Activated naive CD4-positive, alpha-beta T cell treated with anti-CD3 and anti-CD28 coated beads, Interleukin-2, amount 10 ng/mL, durations not matched to agents 7 days and 5 days (primary cell): ENCODE measurements at places on chromosomes 12 and 14.
A peak's percentile ranks its signal among the peaks of the same experiment; 100 is the strongest.

- no peak for DNase-seq
These were observed 22.0 kb downstream of the PYROXD1 start for GRCh38 chr12:21459474-21459873.

GRCh38 chr12:122862872-122863701, 27.8 kb downstream of the HIP1R start:
- DNase-seq = no peak

- DNase-seq = no peak
These were observed 516 bp upstream of the LGALS3 start for GRCh38 chr14:55128386-55129085.

- no peak for DNase-seq
These were observed 13.9 kb upstream of the ATP2A2 start for GRCh38 chr12:110266980-110267620.

- DNase-seq = peak; percentile 81
These were observed 186.7 kb downstream of the EFCAB11 start for GRCh38 chr14:89767861-89768268.

DNA sequence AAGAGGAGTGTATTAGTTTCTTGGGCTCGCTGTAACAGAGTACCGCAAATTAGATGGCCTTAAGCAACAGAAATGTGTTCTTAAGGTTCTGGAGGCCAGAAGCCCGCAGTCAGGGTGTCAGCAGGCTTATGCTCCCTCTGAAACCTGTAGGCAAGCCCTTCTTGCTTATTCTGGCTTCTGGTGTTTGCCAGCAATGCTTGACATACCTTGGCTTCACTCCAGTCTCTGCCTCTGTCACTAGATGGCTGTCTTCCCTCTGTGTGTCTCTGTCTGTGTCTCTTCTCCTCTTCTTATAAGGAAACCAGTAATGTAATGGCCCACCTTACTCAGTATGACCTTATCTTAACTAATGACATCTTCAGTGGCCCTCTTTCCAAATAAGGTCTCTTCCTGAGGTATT, 85.1 kb downstream of the DERA start:
- DNase-seq = no peak

DNA sequence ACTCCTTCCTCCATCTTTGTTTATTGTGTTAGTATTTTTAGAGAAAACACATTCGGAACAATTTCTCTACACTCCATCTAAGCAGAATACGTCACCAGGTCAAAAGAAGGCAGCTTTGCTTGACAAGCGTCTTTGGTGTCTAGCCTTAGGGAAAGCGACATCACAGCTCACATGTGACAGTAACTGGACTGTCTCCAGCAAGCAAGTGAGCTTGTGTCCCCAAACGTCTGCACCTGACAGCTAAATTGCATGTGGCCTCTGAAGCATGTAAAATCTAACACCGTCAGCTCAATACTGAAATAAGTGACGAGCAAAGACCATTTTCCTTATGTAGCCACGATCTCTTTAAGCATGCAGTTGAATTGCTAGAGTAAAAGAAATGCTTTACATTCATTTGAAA, 509.8 kb downstream of the GLT1D1 start:
- no peak for DNase-seq

DNA sequence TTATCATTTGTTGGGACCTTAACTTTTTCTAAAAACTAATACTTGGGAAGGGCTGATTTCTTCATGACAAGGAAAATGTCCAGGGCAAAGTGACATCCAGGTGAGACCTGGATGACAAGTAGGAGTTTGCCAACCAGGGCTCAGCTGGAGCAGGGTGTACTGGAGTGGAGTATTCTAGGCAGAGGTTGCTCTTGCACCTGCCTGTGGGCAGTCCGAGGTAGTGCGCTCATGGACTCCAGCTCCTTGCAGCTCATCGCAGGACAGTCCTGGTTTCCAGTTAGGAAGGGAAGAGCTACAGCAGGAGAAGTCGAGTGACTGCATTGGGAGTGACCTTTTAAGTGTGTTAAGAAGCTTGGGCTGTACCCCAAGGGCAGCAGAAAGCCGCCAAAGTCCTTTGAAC, 175.9 kb downstream of the PELI2 start:
- DNase-seq = no peak

DNA sequence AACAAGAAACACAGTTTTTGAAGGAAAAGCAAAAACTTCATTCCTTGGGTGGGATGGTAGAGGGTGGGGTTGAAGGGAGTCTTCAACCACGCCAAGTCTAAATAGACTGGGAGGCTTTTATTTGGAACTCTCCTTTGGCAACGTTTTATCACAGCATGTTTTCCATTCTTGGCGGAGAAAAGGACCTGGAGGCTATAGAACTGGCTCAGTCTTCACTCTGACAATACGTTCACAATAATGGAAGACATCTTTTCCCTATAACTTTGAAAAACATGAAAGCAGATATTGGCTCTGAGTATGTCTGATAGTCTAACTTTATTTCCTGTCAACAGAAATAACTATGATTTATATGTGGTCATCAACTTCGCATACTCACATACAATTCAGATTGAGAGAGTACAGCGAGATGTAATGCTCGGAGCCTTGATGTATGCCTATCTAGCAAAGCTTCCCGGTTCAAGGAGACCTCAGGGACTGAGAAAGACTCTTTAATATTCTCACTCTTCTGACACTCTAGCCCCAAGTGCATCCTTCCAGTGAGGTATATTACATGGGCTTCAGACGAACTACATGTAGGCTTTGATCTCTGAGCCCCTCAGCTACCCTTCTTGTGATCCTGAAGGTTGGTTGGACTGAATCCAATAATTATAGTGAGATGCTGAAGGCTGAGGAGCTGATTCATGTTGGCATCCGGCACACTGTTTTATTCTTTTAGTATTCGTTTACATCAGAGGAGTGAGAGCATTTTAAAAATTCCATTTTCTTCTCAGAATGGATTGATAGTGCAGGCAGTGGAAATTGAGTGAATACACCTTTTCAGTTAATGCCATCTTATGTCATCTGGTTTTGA, 14.0 kb downstream of the TMEM30B start:
- DNase-seq = no peak

DNA sequence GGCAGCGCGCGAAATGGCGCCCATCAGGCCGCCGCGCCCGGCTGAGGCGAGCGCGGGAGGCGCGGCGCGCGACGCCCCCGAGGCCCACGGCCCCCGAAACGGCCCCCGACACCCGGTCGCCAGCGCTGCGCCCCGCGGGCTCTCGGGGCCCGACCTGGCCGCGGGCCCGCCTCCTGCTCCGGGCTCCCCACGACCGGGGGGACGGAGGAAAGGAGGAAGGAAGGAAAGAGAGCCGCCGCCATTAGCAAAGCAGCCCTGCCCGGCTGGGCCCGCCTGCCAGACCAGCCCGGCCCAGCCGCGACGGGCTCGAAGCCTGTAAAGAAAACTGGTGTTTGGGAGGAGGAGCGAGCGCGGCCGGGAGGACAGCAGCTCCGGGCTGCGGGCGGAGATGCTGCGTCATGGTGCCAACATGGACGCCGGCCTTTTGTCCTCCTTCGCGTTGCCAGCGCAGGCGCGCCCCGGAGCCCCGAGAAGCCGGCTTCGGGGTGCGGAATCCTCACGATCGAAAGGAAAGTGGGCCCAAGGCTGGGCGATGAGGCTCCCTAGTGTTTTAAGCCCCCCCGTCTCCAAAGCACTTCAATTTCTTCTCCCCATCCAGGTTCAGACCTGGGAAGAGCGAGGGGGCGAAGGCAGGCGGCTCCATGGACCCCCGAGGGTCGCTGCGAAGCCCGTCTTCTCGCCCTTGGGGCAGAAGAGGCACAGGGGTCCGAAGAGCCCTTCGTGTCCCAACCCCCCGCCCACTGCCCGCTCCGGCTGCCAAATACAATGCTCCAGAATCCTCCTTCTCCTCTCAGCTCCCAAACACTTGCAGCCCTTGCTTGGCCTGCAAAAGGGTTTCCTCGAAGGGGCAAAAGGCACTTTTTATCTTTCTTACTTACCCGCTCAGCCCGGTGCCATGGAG, 2.9 kb upstream of the SETD1B start:
- peak; percentile 81 for DNase-seq

DNA sequence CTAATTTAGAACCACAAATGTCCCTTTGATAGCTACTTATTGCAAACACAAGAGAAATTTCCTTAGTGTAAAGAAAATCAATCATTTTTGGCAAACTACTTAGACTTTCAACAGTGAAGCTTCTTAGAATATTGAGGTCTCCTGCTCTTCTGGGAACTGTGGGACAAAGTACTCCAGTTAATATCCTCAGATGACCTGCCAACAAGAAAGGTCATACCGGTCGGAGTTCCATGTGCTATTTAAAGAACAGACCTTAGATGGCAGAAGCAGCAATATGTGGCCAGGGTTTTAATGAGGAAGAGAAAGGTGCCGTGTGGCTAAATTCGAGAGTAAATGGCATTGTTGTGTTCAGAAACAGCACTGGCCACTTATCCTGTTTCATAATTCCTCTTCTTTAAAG, 114.7 kb upstream of the AMIGO2 start:
- DNase-seq = no peak

DNA sequence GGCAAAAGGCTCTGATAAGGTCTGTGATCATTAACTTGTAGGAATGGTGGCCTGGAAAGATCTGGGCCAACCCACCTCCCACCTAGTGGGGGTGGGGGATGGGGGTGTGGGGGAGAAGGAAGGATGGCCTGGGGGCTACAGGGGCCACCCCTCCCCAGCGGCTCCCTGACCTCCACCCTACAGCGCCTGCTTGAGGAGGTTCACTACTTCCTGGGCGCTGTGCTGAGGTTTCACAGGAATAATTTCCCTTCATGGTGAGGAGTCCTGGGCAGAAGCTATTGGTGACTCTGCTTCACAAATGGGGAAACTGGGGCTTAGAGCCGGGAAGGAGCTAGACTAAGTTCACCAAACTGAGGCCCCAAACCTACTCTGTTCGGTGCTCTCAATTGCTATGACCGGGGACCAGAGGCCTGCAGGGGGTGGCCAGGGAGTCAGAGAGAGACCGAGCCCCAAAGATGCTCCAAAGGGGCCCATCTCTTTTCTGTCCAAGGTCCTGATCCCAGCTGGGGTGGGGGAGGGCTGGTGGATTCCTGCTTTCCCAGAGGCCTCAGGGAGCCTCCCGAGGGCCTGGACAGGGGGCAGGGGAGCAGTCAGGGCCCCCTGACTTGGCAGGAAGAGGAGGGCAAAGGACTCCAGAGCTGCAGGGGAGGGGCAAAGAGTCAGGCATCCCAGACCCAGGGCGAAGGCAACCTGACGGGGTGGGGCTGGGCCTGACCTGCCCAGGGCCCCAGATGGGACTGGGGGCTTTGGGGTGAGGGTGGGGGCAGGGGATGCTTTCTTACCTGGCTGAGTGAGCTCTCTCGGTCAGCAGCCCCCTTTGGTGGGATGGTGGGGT, 1.7 kb downstream of the HNF1A start:
- no peak for DNase-seq

DNA sequence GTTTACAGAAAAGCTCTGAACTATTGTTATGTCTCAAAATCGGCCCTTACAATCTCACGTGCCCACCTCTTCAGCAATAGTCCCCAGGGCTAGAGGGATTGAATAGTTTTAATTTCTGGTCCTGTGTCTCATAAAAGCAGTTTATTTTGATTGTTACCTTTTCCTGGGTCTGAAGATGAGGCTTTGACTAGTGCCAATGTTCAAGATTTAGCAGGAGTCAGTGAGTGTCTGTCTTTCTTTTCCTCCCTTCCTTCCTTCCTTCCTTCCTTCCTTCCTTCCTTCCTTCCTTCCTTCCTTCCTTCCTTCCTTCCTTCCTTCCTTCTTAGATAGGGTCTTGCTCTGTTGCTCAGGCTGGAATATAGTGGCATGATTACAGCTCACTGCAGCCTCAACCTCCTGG, 24.7 kb upstream of the SOCS2 start:
- no peak for DNase-seq

DNA sequence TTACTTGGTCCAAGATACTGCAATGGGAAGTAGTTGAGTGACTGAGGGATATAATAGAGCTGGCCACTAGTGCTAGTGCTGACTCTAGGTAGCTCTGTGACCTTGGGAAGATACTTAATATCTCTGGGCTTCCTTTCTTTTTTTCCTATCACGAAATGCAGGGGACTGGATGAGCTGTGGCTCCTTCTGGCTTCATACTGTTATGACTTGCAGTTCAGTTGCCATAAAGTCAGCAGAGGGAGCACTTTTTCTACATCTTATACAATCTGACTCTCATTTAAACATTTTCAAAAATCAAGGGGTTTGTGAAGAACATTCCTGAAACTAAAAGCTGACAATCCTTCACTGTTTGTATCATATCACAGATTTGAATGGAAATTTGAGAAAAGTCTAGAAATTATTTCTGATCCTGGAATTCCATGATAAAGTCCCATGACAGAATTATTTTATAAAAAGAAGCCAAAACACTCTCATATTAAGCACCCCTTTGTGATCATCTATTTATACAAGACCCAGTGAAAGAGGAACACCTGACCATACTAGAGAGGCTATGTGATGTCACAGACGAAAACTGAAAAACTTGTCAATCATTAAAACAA, 5.3 kb downstream of the BHLHE41 start:
- DNase-seq = no peak

DNA sequence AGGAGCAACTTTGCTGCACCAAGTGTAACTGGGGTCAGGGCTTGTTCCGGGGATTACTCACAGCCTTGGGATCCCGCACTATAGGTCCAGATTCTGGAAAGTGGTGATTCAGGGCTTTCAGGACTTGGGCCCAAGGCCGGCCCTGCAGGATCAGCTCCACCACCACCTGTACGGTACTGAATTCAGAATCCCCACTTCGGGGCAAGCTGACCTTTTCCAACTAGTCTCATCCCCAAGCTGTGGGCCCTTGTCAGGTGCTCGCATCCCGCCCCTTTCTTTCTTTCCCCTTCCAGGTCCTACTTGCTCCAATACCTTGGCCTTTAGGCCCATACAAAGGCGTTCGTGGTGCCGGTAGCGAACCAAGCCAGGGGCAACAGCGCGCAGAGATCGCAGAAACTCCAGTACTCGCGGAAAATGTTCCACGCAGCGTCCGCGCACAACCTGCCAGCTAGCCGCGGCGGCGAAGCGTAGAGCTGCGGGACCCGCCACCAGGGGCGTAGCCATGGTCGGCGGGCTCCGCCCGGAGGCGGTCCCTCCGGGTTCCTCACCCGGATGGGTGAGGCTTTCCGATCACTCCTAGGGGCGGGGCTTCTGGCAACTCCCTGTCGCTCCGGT, 487 bp downstream of the TINF2 start:
- peak; percentile 96 for DNase-seq

DNA sequence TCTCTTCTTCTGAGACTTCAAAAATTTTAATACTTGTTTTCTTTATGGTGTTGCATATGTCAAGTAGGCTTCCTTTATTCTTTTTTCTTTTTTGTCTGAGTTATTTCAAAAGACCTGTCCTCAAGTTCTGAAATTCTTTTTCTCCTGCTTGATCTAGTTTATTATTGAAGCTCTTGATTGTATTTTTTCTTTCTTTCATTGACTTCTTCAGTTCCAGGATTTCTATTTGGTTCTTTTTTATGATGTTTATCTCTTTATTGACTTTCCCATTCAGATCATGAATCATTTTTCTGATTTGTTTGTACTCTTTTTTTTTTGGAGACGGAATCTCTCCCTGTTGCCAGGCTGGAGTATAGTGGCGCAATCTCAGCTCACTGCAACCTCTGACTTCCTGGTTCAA, 34.1 kb downstream of the IFT43 start:
- DNase-seq = no peak

- no peak for DNase-seq
These were observed 78.6 kb upstream of the GALNT9 start for GRCh38 chr12:132407992-132408391.
